ENCODE measurements at places on chromosomes 4 and X. TPM values are rescaled to one million over a fixed set of nuclear protein-coding genes. Genes with fewer than 3 reads are reported as not detected.

- peak; percentile 23 for DNase-seq
These were observed 53.7 kb upstream of the NFKB1 start for GRCh38 chr4:102447413-102447812.

DNA sequence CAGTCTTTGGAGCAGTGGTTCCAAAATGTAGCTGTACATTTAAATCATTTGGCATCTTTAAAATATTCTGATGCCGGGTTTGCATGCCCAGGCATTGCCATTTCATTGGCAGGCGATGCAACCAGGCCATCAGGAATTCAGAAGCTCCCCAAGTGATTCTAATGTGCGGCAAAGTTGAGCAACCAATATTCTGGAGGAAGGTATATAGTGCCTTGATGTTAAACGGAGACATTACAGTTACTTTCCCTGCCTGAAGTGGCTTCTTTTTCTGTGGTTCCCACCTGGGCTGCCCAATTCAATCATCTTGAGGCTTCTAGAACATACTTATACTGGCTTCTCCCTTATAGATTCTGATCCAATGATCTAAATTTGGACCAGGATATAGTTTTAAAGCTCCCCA, 68.7 kb upstream of the PGM2 start:
- no peak for DNase-seq

- peak; percentile 58 for DNase-seq
These were observed 156.2 kb upstream of the PPP1R2C start for GRCh38 chrX:42934020-42934726.

GRCh38 chrX:24662352-24662751, 15.2 kb upstream of the PCYT1B start:
- no peak for DNase-seq

- peak; percentile 62 for DNase-seq
These were observed 13.8 kb upstream of the ENOX2 start for GRCh38 chrX:130916636-130917422.

DNA sequence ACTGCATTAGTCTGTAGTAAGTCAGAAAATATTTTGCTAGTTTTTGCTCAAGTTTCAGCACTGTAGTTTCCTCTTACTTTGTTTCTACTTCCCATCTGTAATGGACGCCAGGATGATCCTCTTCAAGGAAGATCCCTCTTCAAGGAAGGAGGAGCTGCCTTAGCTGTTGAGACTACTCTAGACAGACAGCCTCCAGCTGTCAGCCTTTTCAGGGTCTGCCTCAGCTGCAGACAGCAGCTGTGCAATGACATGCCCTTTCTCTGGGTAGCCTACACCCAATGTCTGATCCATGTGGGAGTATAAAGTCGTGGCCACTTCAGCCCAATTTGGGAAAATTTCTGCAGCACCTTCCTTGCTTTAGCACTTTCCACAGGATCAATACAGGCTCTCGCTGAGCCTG, 281.0 kb upstream of the MAOA start:
- DNase-seq: no peak

DNA sequence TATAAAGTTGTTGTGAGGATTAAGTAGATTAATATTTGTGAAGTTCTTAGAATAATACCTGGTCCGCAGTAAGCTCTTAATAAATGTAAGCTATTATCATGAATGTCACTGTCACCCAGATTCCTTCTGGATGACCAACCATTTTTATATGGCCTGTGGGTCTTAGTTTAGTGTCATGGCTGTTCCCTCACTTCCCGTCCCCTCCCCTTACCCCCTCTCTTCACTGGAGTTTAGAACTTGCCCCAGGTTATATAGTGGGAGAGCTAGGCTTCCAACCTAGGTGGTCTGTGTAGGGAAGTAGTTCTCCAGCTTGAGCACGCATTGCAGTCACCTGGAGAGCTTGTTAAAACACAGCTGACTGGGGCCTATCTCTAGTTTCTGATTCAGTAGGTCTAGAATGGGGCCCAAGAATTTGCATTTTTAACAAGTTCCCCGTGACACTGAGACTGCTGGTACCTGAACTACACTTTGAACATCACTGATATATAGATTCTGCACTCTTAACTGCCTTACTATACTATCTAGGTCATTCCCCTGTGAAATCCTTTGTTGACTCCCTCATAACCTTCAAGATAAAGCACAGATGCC, 66.9 kb upstream of the PLAC1 start:
- no peak for DNase-seq

DNA sequence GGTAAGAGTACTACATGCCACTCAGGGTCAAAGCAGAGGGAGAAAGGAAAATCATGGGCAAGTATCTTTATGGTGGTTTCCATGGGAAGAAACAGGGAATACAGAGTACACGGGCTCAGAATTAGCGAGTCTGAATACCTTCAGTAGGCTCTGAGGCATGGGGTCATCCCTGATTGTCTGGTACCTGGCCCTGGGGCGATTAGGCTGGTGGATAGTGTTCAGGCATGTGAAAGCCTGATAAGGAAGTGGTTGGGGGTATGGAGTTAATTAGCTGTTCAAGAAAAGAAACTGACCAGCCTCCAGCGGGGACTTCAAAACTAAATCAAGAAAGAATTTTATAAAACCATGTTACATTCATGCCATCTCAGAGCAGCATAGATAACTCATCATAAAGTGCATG, 518.8 kb downstream of the RAB28 start:
- no peak for DNase-seq

- no peak for DNase-seq
These were observed 333.5 kb downstream of the TENM3 start for GRCh38 chr4:182576601-182577289.

DNA sequence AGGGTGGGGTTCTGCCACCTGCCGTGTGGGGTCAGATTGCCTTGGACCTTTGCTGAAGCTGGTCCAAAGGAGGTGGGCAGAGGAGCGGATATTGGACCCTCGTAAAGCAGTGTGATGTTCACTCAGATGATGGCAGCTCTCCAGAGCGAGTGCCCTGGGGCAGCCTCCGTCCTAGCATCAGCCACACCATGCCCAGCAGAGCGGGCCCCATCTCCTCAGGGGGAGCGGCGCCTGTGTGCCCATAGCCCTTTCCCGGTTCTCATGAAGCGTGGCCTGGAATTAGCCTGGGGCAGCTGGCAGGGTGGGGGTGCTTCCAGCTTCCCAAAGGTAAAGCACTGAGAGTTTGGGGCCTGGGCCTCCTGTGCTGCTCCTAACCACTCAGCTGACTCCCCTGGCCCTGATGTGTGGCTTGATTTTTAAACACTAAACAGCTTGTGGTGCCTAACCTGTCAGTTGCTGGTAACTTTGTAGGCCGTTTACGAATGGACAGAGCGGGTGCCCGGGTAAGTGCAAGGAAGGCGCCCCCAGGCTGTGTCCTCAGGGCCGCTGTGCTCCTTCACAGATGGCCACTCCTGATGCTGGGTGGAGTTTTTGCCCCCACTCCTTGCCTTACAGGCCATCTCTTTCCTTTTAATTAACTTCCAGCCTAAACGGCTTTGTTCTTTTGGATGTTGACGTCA, 36.0 kb downstream of the NOP14 start:
- no peak for DNase-seq

DNA sequence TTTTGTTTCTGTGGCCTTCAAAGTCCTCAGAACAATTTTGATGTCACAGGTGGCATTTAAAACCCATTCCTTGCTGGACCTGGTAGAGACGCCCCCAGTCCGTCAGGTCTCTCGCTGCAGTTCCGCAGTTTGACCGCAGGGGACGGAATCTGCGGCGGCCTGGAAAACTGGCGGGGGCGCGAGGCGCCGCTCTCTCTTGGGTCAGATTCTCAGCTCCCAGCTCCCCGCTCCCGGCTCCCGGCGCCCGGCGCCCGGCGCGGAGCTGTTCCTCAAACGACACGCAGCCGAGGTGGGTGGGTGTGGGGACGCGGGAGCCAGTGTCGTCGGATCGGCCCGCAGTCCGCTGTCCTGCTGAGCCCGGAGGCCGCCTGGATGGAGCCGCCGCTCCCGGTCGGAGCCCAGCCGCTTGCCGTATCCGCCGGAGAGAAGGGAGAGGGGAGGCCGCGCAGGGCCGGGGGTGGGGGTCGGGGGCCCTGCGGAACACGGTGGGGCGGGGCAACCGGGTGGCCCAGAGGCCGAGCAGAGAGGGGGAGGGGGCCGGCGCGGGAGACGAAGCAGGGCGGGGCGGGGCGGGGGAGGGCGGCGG, at the start of gene OCRL:
Gene OCRL (plus strand): TSS at position 192 of the 586 bp plus-strand sequence. CDS start 181 bp downstream, at position 373.
- DNase-seq: peak; percentile 63

SAGE1 gene
- not detected for total RNA-seq

CYLC1 gene
- total RNA-seq: not detected

TLR3 gene
- 0.97 TPM for total RNA-seq

MND1 gene
- 4.3 TPM for total RNA-seq
